Thymus (tissue), 14 donors: ENCODE measurements at places on chromosomes 1 and 21.

DNA sequence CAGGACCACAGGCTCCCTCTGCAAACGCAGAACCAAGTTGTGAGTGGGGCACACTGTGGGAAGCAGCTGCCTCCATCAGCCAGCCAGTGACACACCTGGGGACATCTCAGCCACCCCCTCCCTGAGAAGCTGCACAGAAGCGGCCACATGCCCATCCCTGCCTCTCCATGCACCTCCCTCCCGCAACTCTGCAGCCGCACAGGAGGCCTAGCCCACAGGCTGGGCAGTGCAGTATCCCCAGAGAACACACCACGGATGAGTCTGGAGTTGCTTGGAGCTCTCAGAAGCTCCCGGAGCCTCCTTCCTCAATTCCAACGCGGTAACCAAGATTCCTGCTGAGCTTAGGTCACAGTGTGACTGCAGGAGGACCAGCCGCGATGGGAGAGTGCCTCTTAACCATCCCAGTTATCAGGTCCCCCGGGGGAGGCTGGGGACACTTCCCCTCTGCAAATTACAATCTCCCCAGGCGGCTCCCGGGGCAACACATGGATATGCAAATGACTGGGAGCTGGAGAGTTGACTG is 1.2 kb upstream of the WNT3A start:
- no peak overlapping the region for H3K27ac ChIP-seq
- no peaks in the 10 kb centered on the region for H3K36me3 ChIP-seq
- no peak overlapping the region for H3K4me3 ChIP-seq
- peaks cover 53% of the 10 kb centered on the region for H3K27me3 ChIP-seq
- H3K4me1 ChIP-seq: no peaks in the 10 kb centered on the region
- DNase-seq: no peak

DNA sequence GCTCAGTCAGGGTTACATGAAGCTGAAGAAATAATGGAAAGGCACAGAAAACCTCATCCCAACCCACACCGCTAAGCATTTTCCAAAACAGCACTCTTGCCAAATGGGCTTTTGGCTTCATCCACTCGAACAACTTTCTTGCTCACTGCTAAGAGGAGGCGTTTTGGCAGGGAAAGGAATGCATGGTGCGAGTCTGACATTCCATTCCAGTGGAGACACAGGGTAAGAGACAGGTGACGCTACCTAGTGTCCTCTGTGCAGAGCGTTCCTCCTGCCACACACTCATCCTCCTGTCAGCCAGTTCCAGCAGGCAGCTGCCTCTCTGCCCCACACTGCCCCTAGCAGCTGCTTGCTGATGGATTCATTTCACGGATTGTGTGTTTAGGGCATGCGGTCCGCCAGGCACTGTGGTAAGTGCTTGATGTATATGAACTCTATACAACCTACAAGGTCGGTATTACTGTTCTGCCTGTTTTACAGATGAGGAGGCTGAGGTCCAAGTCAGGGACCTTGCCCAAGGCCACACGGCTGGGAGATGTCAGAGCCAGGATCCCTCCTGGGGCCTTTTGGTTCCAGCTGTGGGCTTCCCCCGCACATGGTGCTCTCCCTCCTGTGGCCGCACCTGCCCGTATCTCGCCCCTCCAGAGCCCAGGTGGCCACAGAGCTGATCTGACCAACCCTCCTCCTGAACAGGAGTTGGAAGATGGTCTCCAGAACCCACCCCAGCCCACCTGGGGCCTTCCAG is 25.7 kb upstream of the BACE2 start:
- H3K4me3 ChIP-seq: no peak overlapping the region
- peak overlapping the region; percentile 11 for H3K27ac ChIP-seq
- no peaks in the 10 kb centered on the region for H3K27me3 ChIP-seq
- no peaks in the 10 kb centered on the region for H3K4me1 ChIP-seq
- no peaks in the 10 kb centered on the region for H3K36me3 ChIP-seq
- DNase-seq: peak; percentile 3

DNA sequence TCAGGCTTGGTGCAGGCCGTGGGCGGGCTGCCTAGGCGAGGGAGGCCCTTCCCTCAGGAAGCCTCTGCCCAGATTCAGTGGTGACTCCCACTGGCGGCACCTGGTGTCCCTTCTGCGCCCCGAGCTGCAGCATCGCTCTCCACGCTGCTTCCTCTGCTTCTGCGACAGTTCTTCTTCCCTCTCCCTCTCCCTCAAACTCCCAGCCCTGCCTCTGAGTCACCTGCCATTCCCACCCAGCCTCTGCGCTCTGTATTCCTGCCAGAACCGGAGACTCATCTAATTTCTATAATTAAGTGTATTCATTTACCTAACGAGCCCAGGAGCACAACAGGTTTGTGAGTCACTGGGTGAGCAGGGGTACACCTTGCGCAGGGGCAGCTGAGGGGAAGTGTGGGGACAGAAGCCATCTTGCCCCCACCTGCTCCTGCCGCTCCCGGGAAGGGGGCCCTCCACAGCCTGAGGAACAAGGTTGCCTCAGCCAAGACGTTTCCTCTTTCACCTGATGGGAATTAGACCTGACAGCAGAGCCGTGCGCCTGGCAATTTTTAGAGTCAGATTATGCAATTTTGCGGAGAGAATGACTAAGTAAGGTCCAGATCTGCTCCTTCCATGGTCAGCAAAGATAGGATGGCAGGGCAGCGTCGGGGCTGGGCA is 19.4 kb downstream of the KCNC4 start:
- H3K27ac ChIP-seq: no peak overlapping the region
- no peak for DNase-seq
- H3K27me3 ChIP-seq: no peaks in the 10 kb centered on the region

- no peaks in the 10 kb centered on the region for H3K27me3 ChIP-seq
- no peak overlapping the region for H3K4me3 ChIP-seq
- no peak overlapping the region for H3K27ac ChIP-seq
- no peak for DNase-seq
- H3K4me1 ChIP-seq: no peaks in the 10 kb centered on the region
These were observed 326.8 kb downstream of the HHAT start for GRCh38 chr1:210655511-210655910.

GRCh38 chr1:59574085-59574484 is 240.7 kb upstream of the HOOK1 start:
- H3K36me3 ChIP-seq: no peaks in the 10 kb centered on the region
- no peaks in the 10 kb centered on the region for H3K27me3 ChIP-seq
- no peak overlapping the region for H3K27ac ChIP-seq
- DNase-seq: no peak

- H3K4me3 ChIP-seq: no peak overlapping the region
- H3K4me1 ChIP-seq: no peaks in the 10 kb centered on the region
- no peaks in the 10 kb centered on the region for H3K27me3 ChIP-seq
- peaks cover 12% of the 10 kb centered on the region for H3K36me3 ChIP-seq
- no peak for DNase-seq
- H3K27ac ChIP-seq: no peak overlapping the region
These were observed 14.9 kb downstream of the FAAH start for GRCh38 chr1:46409063-46409372.
